ENCODE measurements at places on chromosomes 3 and 15.

DNA sequence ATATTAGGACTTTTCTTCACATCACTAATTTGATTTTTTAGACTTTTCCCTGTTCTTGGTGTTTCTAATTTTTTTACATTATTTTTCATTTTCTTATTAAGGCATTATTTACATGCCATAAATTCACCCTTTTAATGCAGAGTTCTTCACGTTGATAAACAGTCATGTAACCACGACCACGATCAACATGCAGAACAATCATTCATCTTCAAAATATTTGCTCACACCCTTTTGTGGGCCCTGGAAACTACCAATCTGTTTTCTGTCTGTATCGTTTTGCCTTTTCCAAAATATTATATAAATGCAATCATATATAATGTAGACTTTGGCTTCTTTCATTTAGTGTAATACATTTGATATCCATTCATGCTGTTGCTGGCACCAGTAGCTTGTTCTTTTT, 48.7 kb downstream of the ARRDC4 start:
- no peak for DNase-seq

GRCh38 chr15:84761607-84762131, 13.3 kb downstream of the ZNF592 start:
- peak; percentile 41 for DNase-seq

GRCh38 chr3:60188803-60189202, 1062.4 kb downstream of the FHIT start:
- no peak for DNase-seq

DNA sequence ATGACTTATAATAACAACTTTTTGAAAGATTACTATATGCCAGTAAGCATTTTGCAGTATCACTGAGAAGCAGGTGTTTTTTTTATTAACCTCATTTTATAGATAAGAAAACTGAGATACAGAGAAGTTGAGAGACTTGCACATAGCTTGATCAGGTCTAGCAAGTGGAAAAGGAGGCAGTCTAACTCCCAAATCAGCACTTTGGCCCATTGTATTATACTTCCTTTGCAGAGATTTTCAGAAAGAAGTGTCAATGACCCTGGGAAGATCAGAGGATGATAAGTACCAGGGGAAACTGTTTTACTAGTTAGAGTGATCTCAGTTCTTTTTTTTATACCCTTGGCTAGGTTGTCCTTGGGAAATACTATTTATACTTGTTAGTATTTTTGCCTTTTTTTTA, 358.7 kb downstream of the SQOR start:
- DNase-seq: no peak

- no peak for DNase-seq
Observed at GRCh38 chr3:100957261-100957986, 35.8 kb downstream of the ABI3BP start.

- DNase-seq: no peak
Observed at GRCh38 chr3:37707428-37708372, 154.0 kb upstream of the CTDSPL start.

GRCh38 chr15:71443538-71443937, 328.3 kb downstream of the THSD4 start:
- DNase-seq: peak; percentile 34

DNA sequence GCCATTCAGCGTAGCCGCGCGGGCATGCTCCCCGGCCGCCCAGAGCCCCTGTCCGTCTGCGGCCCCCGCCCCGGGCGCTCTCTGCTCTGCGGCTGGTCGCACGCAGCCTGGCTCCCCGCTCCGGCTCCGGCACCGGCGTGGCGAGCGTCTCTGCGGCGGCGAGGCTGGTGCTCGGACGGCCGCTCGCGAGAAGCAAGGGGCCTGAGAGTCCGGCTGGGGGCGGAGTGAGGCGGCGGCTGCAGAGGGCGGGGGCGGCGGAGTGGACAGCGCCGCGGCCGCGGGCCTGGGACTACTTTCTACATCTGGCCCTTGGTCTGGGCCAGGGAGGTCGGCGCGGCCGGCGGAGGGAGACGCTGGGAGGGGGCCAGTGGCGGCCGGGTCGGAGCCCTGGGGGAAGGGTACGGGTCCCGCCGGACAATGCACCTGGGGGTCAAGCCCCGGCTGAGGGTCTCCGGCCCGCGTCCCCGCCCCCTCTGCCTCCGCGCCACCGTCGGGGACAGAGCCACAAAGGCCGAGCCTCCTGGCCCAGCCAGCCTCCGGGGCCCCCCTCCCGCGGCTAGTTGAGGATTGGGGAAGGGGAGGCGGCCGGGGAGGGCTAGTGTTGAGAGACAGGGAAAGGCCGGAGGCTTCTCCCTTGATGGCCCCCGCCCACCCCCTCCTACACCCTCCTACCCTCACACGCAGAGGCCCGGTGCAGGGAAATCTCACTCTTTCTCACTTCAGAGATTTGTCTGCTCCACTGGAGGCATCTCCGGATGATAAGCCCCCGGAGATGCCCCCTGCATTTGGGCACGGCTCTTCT, at the start of gene PRTG:
PRTG (minus strand) TSS at position 226 of the 802 bp plus-strand sequence; CDS start at position 5, 221 bp downstream.
- DNase-seq: no peak

DNA sequence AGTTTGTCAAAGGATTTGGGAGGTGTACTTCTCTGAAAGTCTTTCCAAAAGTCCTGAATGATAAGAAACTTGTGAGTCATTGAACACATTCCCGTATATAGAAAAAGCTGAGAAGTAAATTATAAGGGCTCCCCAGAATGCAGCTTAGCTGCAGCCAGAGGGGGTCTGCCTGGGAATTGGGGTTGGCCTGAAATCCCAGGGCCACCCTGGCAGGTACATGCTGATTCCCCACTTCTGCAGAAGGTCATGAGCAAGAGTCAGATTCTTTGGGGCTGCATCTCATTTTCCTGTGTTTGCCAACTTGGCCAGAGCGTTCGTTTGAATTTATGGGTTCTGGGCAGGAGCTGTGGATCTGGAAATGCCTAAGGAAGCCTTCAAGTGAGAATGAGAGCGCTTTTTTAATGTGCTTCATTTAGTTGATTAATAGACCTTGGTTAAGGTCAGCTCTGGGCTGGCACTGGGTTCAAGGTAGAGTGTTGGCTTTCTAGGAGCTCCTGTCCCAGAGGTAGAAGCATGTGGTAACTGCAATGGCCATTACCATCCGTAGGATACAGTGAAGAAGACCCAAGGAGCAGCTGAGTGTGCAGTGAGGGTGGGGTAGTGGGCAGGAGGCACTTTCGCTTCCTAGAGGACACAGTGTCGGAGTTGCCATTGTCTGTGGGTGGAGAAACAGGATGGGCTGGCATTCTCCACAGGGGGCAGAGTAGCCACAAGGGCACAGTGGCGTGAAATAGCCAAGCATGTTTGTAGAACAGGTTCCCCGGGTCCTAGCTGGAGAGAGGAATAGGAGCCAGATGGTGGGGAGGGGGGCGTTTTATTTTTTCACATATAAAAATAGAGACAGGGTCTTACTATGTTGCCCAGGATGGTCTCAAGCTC, 3.2 kb downstream of the SLC6A6 start:
- DNase-seq: no peak

DNA sequence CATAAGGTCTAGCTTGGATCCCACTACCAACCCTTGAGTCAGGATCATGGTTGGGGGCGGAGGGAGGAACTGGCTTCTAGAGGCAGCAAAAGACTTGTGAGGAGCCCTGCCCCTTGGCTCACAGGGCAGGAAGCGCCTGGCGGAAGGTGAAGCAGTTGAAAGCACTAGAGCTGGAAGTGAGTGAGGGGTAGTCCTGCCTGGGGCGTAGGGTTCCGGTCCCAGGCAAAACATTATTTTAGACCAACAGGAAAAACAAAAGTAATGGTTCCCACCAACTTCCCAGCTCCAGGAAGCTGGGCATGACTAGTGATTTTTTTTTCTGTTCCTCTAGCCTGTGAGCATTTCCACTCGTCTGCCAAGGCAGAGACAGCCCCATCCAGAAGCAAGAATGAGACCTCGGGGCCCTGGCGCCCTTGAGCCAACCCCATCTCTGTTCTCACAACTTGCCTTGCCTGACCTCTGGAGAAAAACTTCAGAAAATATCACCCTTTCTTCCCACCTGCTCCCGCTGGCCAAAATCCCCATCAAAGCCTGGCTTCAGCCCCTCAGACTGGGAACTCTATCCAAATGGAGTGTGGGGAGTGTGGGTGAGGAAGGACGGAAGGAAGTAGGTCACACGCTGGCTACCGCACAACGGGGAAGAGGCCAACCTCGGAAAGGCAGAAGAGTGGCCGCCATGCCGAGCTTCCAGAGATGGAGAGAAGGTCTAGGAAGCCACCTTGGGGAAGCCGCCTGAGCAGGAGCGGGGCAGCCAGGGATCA, 57.5 kb downstream of the RBPMS2 start:
- DNase-seq: no peak

DNA sequence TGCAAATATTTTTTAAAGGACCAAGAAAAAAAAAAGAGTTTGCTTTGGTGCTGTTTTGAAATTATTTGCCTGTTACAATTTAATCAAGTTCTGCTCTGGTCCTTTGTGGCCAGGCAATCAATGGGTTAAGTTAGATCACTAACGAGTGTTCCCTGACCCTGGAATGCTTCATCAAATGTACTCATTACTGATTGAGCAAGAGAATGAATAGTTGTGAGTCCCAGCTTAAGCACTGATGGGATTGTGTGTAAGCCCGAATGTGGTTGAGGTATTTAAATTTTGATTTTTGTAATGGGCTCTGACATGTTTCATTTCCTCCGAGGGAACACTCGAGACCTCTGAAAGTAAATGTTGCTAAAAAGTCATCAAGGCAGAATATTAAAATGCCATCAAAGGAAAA, 699.1 kb downstream of the MCTP2 start:
- no peak for DNase-seq

DNA sequence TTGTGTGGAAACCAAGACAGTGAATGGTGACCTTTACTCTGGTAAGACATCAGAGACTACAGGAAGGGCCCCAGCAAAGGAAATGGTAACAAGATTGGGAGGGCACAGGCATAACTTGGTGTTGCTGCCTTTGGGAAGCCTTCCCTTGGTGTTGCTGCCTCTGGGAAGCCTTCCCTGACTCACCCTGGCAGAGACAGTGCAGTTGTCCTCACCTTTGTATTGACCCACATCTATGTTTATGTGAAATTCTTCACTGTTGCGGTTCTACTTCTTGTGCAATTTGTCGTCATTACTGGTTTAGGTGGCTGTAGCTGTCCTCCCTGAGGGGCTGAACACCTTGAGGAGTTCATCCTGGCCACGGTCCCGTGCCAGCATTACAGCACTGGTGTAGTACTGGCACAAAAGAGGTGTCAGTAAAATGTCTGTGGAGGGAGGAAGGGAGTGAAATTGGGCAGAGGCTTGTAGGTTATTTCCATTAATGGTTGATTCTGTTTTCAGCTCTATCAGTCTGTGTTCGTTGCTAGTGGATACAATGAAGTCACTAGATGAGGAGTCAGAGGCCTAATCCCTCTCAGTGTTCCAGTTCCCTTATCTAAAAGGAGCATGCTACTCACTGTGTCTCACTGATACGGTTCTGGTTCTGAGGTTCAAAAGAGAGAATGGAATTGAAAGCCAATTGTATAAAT, 21.6 kb downstream of the IFT122 start:
- DNase-seq: no peak

DNA sequence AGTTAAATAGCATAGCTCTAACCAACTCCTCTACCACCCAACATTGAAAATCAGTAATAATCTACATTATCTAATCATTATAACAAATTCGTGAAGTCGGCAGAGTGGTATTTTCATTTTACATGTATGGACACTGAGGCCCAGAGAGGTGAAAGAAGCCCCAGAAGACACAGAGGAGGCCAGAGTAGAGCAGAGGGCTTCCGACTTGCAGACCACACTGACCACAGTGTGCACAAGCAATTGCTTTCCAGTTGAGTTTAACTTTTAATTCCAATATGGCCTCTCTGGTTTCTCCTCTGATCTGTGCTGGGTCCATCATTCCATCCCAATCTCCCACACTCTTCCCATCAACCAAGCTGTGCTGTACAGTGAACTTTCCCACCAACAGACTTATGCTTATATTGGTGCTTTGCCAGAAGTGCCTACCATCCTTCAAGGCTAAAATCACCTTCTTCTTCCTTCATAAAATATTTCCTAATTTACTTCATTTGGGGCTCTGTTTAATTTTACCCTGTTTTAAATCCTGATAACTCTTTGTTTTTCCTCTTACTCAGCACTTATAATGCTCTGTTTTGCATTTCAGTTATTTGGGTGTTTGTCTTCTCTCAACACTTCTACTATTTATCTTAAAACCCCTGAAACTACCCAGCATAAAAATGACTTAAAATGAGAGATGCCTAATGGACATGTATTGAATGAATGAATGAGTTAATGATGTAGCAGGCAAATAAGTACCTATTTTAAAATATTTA, 81.8 kb upstream of the TNFSF10 start:
- DNase-seq: no peak
